ENCODE measurements at places on chromosomes 3 and 15. TPM values are rescaled to one million over a fixed set of nuclear protein-coding genes. Genes with fewer than 3 reads are reported as not detected.
A peak's percentile ranks its signal among the peaks of the same experiment; 100 is the strongest.

Gene DAZL
- 0.09 TPM for total RNA-seq

DNA sequence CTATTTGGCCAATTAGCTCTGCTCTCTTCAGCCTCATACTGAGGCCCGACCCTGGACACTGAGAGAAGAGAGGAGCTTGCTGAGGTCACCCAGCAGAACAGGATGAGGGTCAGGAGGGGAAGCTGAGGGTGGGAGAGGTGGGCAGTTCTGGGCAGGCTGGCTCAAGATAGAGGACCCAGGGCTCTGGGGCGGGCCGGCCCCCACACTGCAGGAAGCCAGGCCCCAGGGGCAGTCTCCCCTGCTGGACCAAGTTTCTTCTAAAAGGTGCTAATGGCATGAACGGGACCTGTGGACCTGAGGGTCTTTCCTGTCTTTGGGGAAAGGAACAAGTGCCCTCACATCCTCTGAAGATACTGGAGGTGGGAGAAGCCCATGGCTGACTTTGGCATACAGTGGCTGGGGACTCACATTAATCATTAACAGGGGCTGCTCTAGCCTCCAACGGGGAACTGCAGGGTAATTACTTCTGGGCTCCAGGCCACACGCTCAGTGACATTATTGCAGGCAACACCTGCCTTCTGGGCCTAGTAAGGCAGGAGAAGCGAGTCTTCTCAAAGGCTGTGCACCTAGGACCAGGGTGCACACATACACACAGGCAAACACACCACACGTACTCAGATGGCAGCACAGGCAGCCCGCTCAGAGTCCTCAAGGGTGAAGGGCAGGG is 10.6 kb downstream of the HCN4 start:
- DNase-seq, result peak; percentile 28

DNA sequence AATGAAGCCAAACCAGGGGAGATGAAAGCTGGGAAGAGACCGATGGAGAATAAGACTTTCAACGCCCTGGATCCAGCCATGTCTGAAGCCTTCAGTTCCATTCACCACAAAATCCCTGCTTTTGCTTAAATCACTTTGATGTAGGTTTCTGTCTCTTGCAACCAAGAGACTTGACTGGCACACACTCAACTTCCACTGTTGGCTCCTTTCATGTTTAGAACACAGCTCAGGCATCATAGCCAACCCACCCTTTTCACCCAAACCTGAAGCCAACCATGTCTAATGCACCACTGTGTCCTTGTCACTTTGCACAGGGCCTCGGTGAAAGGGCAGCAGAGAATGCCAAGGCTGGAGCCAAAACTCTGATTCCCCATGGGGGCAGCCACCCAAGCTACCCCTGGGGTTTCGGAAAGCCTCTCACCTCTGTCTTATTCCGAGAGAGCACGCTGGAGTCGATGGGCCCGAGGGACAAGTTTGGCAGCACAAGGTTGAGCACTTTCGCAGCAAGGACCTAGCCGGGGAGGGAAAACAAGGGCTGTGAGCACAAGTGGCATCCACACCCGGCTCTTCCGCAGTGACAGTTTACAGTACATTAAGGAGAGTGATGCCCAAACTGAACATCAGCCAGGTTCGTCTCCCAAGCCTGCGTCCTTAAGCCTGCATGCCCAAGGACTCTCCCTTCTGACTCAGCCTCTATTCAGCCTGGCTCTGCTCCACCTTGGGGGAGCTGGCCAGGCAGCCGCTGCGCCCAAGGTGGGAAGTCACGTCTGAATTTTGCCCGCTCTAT is 37.6 kb downstream of the ABTB1 start:
- DNase-seq, result no peak

DNA sequence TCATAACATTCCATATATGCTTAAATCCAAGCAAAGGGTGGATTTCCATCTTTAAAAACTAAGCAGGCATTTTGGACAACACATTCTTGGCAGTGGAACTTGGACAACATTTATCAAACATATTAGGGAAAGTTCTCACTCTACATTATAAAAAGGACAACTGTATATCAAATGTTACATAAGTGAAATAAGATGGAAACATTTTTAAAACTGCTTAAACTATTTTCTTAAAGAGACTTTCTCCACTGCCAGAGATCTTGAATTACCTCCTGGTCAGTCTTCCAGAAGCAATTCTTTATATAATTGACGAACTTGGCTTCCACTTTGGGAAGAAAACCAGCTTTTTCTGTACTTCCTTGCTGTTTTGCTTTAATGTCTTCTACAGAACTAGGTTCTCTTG is 109.3 kb downstream of the NEO1 start:
- DNase-seq, result no peak

Gene ERICH6
- 0.49 TPM for total RNA-seq

Gene CHRNA3
- total RNA-seq, result not detected

- no peak for DNase-seq
Observed at GRCh38 chr3:21979706-21980105, 228.7 kb upstream of the ZNF385D start.

Gene PLSCR2
- not detected for total RNA-seq

Gene CKMT1A
- total RNA-seq, result 0.46 TPM

- DNase-seq, result peak; percentile 24
Observed at GRCh38 chr3:185270262-185270955, 16.6 kb upstream of the EHHADH start.

Gene TAGLN3
- 0.89 TPM for total RNA-seq

Gene RARB
- 24.5 TPM for total RNA-seq

GRCh38 chr15:56199038-56199437 is 44.6 kb downstream of the RFX7 start:
- DNase-seq, result no peak

GRCh38 chr15:39338251-39338650 is 242.6 kb upstream of the THBS1 start:
- no peak for DNase-seq

Gene MRAS
- 28.7 TPM for total RNA-seq

- no peak for DNase-seq
Observed at GRCh38 chr3:102353805-102354204, 81.0 kb upstream of the ZPLD1 start.

DNA sequence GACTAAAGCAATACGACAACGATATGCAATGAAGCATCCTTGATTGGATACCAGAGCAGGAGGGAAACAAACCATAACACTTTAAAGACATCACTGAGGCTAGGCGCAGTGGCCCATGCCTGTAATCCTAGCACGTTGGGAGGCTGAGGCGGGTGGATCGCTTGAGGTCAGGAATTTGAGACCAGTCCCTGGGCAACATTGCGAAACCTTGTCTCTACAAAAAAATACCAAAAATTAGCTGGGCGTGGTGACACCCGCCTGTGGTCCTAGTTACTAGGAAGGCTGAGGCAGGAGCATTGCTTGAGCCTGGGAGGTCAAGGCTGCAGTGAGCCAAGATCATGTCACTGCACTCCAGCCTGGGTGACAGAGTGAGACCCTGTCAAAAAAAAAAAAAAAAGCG is 33.9 kb upstream of the BHLHE40 start:
- no peak for DNase-seq

Gene KCNMB3
- 2.8 TPM for total RNA-seq

DNA sequence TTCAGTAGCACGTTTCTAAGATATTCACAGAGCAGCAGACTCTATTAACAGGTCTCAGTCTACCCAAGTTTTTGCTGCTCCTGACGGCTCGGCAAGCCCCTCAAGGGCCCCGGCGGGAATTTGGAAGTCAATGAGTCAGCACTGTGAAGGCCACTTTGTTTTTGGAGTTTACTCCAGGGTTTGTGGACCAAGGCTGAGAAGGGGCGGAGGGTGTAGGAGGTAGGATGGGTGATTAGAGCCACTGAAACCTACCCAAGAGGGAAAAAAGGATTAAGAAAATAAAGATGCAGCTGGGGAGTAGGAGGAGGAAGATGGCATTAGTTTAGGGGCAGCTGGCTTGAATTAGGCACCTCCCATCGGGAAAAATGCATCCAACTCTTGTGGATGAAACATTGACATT is 87.6 kb downstream of the BDH1 start:
- no peak for DNase-seq

Gene SEC22A
- 11.1 TPM for total RNA-seq

GRCh38 chr3:177800561-177800960 is 603.3 kb upstream of the TBL1XR1 start:
- no peak for DNase-seq

Gene MKRN2OS
- total RNA-seq, result not detected

- peak; percentile 9 for DNase-seq
Observed at GRCh38 chr15:87877114-87877810, 379.3 kb downstream of the NTRK3 start.

- no peak for DNase-seq
Observed at GRCh38 chr15:73685981-73686380, 1.8 kb downstream of the CD276 start.

Gene GHSR
- not detected for total RNA-seq

Gene TTLL13
- 0.34 TPM for total RNA-seq

- DNase-seq, result no peak
Observed at GRCh38 chr15:99605490-99605931, 39.7 kb downstream of the MEF2A start.

- DNase-seq, result peak; percentile 57
Observed at GRCh38 chr3:16480861-16481545, 32.5 kb downstream of the RFTN1 start.

DNA sequence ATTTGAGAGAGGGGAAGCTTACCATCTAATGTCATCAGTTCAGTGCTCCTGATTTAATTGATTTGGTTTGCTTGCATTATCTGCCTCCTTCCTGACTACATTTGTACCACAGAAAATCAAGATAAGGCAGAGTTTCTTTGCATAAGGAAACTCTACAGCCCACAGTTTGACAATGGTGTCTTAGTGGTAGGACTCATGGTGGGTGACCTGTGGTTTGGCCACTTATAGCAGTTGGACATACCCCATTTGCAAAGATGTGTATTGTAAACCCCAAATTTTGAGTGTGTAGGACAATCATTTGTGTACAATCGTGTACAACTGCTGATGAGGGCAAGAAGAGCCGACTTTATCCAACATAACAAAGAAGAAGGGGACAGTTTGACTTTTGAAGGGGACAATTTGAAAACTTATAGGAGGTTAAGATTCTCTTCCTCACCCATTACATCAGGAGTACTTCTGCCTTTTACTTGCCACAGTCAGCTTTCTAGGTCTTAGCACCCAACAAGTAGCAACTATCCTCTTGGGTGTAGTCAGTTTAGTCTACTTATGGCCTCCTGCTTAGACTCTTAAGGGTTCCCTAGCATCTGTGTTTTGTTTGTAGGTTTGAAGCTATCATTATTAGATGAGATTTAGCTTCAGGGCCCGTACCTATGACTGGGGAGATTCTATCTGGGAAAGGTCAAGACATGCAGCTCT is 6.2 kb downstream of the TGFBR2 start:
- DNase-seq, result no peak

DNA sequence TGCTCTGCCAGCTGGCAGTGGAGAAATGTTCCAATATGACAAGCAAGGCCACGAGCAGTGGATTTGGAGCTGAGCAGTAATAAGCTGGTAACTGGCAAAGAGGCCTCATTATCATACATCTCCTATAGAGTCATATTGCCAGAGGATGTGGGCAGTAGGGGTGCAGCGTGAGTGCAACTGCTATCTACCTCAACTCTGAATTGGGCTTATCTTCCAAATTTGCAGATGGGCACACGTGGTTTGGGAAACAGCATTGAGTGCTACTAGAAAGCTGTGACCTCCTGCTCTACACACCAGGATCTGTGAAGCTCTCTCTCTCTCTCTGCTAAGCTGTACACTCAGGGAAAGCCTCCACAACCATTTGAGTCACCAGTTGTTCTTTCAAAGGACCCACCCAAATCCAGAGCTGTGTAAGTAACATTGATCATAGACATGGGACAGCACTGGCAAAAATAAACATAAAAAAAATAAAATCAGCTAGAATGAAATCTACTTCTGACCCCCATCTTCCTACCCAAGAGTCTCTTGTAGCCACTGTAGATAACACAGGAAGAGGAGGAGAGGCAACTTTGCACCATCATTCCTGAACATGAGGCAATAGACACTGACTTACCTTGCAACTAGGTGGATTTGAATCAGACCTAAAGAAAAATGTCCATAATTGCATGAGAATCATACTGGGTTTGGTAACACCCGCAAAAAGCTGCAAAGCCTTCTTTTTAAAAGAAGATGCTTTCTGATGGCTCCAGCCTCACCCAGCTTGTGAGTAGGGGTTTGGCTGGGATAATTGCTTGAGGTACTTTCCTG is 82.9 kb upstream of the THBS1 start:
- DNase-seq, result no peak

Gene EBLN2
- 18.5 TPM for total RNA-seq

- DNase-seq, result no peak
Observed at GRCh38 chr15:59953392-59953883, 50.7 kb upstream of the FOXB1 start.

Gene TMEM212
- 16.5 TPM for total RNA-seq

Gene CADM2
- total RNA-seq, result 3.3 TPM

All from lung (tissue), 17 donors.